ENCODE measurements at places on chromosomes 5 and 9.
A peak's percentile ranks its signal among the peaks of the same experiment; 100 is the strongest.

- no peak for DNase-seq
Measured at GRCh38 chr9:132167192-132167591, 5.3 kb downstream of the NTNG2 start.

GRCh38 chr5:14687023-14687665 is 22.6 kb downstream of the OTULIN start:
- DNase-seq = no peak

GRCh38 chr5:103486739-103487138 is 75.8 kb downstream of the NUDT12 start:
- no peak for DNase-seq

DNA sequence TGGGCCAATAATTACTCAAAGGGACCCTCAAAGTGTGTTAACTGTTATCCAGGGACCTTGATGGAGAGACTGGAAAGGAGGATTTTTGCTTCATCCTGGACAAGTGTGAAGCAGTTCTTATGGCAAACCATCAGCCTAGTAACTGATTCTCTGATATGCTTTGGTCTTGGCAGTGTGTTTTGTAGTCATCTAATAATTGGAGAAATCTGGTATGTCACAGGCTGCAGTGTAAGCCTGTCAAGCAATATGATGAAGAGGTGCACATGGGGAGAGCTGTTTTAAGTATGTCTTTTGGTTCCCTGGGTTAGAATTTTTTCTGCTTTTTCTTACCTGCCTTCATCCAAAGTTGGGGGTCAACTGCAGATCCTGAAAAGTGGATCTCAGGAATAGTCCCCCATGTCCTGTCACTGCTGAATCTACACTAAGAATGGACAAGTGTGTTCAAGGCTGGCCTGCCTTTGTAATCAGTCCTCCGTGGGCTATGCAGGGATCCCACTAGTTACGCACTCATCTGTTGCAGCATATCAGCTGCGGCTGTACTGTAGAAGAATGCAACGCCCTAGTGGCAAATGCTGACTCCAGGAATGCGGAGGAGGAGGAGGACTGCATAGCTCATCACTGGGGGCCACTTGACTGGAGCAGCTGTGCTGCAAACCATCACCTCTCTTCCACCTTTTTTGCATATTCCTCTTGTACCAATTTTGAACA is 1.9 kb downstream of the SPTAN1 start:
- peak; percentile 84 for DNase-seq

GRCh38 chr9:26744191-26744965 is 148.2 kb downstream of the CAAP1 start:
- peak; percentile 18 for DNase-seq

- DNase-seq = no peak
Measured at GRCh38 chr5:40365342-40366330, 314.1 kb upstream of the PTGER4 start.

GRCh38 chr5:74109344-74109743 is 483.3 kb downstream of the ARHGEF28 start:
- no peak for DNase-seq

DNA sequence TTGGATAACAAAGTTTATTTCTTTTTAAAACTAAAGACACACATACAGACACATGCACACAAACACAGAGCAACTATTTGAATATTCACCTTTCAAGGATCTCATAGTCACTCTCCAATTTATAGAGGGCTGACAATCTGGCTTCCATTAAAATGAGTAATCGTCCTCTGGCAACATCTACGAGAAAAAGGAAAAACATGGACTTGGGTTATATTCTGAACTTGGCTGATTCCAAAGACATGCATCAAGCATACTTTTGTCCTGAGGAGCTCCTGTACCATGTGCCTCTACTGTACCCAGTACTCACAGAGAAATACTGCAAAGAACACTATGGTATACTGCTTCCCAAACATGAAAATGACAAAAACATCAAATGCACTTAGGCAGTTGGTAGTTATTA is 15.4 kb downstream of the IARS1 start:
- DNase-seq = peak; percentile 55

GRCh38 chr9:117074784-117075520 is 339.9 kb downstream of the ASTN2 start:
- DNase-seq = no peak

- no peak for DNase-seq
Measured at GRCh38 chr9:91577633-91578061, 154.0 kb upstream of the NFIL3 start.

GRCh38 chr5:35009019-35009418 is 38.7 kb downstream of the AGXT2 start:
- peak; percentile 20 for DNase-seq

DNA sequence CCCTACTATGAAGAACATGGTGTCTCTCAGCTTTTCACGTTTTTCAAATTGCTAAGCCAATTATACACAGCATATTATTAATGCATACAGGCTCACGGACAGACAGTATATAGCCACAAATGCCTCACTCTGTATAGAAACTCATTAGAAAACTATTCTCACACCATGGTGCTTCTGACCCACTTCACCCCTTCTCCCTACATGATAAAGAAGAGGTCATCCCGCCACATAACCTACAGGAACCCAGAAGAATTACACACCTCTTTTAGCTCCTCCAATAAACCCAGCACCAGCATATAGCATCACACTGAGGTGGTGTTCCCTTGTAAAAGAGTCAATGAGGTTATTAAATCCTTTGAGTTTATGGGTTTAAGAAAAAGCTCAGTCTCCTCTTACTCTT is 5.6 kb downstream of the TLE1 start:
- no peak for DNase-seq

- peak; percentile 99 for DNase-seq
Measured at GRCh38 chr9:92506184-92506857, 24.0 kb upstream of the ASPN start.

- DNase-seq = no peak
Measured at GRCh38 chr9:69204326-69204725, 30.2 kb downstream of the TJP2 start.

GRCh38 chr9:70561786-70562395 is 147.4 kb upstream of the KLF9 start:
- DNase-seq = no peak

GRCh38 chr9:124771867-124772679 is 962 bp upstream of the NR6A1 start:
- DNase-seq = peak; percentile 75

DNA sequence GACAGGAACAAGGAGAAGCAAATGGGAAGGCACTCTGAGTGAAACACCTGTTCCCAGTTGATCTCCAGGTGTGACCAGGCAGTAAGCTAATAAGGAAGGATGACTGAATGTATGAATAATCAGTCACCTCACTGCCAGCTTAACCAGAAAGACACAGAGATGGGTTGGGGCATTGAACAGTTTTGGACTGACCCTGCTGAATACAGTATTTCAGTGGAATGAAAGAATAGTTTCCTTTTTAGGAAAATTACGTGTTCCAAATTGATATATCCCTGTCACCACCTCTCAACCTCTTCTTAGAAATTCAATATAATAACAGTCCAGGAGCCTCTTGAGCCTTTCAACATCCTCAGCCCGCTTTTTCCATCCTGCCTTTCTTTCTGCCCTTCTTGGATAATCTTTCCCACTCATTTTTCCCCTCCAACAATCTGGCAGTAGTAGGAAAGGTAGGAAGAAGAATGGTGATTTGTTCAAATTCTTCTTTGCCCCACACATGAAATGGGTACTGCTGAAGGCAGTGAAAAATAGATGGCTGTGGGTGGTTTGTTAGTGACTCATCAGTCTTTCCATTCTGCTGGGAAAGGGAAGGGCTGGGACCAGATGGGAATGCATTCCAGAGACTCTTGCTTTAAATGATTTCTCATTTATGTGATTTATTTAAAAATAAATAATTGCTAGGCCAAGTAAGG is 117.9 kb downstream of the ZSWIM6 start:
- DNase-seq = peak; percentile 94

DNA sequence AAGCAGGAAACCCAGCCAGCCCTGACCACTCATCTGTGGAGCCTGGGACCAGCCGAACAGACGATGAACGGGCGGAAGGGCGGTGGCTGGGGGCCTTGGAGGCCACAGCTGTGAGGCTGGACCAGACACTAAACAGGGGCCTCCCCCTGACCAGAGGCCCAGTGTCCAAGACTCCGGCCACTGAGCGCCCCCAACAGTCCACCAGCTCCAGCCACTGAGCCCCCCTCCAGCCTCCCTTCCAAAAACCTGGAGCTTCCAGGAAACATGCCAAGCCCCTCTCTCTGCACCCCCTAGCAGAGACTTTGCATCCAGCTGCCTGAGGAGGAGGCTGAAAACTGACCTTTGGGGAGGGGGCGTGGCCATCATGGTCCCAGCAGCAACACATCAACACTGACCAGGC is 23.2 kb downstream of the CNTFR start:
- no peak for DNase-seq

GRCh38 chr5:28344836-28345433 is 1306.5 kb upstream of the CDH9 start:
- peak; percentile 33 for DNase-seq

Measured in fibroblast of skin of scalp (primary cell).